Stimulated activated CD4-positive, alpha-beta T cell treated with anti-CD3 and anti-CD28 coated beads, Interleukin-4, amount 100 ng/mL, for 1 hour (primary cell): ENCODE measurements at places on chromosomes 1 and 21.

DNA sequence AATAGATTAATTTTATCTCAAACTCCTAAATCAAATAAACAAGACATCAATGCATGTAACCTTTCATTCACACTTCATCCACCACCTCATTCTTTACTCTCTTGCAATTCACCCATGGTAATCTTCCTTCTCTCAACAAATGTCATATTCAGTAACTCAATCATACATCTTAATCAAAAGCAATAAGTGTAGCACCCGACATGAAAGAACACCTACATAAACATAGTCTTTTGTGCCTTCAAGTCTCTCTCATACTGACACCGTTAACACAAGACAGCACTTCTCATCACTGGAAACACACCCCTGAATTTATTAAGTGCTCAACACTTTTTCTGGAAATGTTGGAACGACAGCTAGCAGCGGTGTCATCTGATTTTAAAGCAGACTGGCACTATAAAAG, 225.9 kb downstream of the TTLL7 start:
- DNase-seq = no peak

GRCh38 chr1:8404460-8405370, 86.8 kb downstream of the SLC45A1 start:
- DNase-seq = no peak

- DNase-seq = no peak
These were observed 59.7 kb downstream of the SLX9 start for GRCh38 chr21:44999428-44999971.

DNA sequence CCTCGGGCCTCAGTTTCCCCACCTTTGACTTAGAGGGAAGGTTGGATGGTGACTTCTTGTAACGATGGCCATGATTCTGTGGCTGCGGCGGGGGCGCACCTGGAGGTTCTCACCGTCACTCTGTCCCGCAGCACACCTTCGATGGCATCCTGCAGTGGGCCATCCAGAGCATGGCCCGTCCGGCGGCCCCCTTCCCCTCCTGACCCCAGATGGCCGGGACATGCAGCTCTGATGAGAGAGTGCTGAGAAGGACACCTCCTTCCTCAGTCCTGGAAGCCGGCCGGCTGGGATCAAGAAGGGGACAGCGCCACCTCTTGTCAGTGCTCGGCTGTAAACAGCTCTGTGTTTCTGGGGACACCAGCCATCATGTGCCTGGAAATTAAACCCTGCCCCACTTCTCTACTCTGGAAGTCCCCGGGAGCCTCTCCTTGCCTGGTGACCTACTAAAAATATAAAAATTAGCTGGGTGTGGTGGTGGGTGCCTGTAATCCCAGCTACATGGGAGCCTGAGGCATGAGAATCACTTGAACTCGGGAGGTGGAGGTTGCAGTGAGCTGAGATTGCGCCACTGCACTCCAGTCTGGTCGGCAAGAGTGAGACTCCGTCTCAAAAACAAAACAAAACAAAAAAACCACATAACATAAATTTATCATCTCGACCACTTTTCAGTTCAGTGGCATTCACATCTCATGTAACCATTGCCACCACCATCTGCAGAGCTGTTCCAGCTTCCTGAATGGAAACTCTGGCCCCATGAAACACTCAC, 2.1 kb upstream of the PFKL start:
- DNase-seq = peak; percentile 75

- DNase-seq = no peak
These were observed 8.1 kb downstream of the TDRD5 start for GRCh38 chr1:179599623-179600249.

- DNase-seq = no peak
These were observed 22.7 kb downstream of the NAV1 start for GRCh38 chr1:201561601-201562000.

DNA sequence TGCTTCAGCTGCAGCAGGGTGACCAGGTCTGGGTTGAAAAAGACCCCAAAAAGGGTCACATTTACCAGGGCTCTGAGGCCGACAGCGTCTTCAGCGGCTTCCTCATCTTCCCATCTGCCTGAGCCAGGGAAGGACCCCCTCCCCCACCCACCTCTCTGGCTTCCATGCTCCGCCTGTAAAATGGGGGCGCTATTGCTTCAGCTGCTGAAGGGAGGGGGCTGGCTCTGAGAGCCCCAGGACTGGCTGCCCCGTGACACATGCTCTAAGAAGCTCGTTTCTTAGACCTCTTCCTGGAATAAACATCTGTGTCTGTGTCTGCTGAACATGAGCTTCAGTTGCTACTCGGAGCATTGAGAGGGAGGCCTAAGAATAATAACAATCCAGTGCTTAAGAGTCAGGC, 2.9 kb downstream of the C1QA start:
- DNase-seq = no peak

- DNase-seq = peak; percentile 83
These were observed 13.2 kb upstream of the CELA3B start for GRCh38 chr1:21963477-21964217.

DNA sequence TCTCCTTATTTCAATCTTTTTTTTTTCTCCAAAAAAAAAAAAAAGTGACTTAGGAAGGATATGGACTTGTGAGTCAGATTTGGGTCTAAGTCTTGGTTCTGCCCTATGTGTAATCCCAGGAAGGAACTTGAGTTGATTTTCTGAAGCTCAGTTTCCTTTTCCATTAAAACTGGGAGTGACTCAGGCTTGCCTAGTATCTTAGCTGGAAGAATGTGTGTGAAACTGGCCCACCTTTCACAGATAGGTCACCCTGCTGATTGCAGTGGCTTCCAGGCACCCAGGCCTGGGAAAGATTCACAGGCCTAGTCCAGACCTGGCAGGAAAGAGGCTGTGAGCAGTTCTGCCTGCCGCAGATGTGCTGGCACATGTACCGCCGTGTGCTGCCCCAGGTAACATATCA, 218.3 kb upstream of the HOOK1 start:
- no peak for DNase-seq

DNA sequence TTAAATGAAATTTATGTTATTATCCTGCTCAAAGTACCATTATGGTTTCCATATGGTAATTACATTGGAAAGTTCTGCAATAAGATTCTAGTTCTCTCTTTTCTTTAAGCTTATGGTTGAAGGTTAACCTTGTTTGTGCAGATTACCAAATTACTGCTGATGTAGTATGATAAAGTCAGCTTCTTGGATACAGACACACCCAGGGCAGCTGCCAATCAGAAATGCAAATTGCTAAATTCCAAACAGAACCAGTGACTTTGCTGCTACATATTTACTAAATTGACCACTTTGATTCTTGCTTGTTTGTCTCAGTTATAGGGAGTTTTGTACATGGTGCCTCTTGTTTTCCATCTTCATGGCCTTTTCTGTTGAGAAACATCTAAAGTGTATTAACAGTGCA, 26.5 kb downstream of the GNAT2 start:
- DNase-seq = no peak

- no peak for DNase-seq
These were observed 9.3 kb upstream of the CNR2 start for GRCh38 chr1:23922321-23922943.

DNA sequence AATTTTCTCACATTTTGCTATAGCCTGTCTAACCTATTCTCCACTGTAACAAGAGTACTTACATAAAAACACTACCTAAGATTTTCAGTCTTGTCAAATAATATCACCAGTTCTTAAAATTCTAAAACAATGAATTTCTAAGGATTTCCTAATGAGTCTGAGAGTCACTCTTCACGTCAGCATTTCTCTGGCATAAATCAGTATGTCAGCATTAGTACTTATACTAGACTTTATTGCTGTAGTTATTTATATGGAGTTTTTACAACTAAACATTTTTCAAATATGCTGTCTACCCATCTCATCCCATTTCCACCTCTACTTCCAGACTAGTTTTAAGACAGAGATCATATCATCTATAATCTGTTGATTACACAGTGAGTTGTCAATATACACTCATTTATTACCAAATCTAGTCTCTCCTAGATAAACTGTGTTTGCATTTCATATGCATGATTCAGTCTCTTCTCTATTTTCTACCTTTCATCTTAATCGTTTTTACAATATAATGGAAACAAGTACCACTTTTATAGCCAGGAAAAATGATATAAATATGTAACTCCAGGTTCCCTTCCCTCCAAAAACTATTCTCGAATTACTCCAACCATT, 32.8 kb downstream of the LIN9 start:
- DNase-seq = no peak

DNA sequence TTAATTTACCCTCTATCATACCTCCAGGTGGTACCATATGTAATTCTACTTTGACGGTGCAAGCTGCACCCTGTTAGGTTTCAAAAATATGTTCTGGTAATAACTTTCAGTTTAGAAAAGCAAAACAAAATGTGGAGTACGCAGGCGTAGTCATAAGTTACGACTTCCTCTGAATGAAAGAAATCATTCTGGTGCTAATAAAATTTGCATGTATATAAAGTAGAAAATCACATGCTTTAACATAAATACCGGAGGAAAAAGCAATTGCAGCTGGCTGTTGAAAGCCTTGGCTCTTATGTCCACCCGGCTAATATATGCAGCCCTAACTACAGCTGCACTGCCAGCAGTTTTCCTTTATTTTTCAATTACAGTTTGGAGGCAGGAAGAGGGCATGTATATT, 65.2 kb upstream of the TMPRSS15 start:
- no peak for DNase-seq

DNA sequence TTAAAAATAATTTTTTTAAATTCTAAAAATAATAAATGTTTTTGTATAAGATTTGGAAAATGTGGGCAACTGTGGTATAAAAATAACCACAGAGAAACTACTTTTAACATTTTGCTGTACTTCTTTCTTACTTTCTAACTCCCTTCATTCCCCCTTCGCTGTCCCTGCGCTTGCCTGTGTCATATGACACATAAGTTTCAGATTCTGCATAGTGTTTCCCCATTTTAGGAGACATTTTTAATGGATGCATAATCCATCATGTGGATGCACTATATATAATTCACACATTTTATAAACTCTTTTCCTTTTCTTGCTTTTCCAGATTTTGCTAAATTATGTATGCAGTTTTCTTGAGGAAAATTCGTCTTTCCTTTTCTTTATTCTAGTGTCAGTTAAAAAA, 16.3 kb downstream of the ATG4C start:
- no peak for DNase-seq

DNA sequence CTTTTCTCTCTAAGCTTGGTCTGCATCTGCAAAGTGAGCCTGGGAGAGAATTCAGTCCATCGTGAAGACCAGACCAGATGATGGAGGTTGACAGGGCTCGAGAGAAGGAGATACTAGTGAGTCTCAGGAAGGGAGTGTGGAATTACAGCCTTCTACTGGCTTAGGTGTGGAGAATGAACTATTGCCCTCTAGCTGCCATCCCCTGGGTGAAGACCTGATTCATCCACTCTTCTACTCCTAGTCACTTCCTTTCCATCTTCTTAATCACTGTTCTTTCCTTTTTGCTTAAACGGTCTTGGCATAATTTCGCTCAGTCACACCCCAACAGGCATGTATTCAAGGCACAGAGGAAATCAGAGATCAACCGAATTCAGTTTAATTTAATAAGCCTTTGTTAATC, 34.0 kb upstream of the HSD17B7 start:
- no peak for DNase-seq

GRCh38 chr1:60280256-60280655, 206.7 kb upstream of the C1orf87 start:
- no peak for DNase-seq

- DNase-seq = no peak
These were observed 95.5 kb upstream of the B3GALT2 start for GRCh38 chr1:193281894-193282293.

GRCh38 chr1:212981571-212982328, 31.4 kb downstream of the VASH2 start:
- DNase-seq = no peak

- DNase-seq = no peak
These were observed 352.9 kb downstream of the LTN1 start for GRCh38 chr21:28639737-28640136.

GRCh38 chr1:3611170-3612019, at the start of gene MEGF6:
MEGF6 (minus strand) TSS chr1:3611508; CDS start chr1:3611268, 240 bp downstream.
- peak; percentile 70 for DNase-seq

- no peak for DNase-seq
These were observed 367.4 kb downstream of the DISC1 start for GRCh38 chr1:231993968-231994455.

DNA sequence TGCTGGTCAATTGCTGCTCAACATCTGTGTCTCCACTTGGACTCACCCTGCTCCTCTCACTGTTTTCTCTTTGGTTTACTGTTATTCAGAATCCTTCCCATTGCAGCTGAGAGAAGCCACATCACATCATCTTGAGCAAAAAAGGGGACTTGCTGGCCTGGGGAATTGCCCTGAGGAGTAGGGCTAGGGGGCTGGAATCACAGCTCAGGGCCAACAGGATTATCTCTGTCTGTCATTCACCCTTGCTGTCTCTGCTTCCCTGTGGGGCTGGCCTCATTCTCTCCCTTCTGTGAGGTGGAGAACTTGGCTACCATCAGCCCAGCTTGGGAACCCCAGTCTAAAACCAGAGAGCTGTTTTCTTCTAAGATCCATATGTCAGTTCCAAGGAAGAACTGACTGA, 140.7 kb upstream of the WNT4 start:
- DNase-seq = no peak

GRCh38 chr21:17002594-17003257, 510.1 kb upstream of the CXADR start:
- DNase-seq = no peak

DNA sequence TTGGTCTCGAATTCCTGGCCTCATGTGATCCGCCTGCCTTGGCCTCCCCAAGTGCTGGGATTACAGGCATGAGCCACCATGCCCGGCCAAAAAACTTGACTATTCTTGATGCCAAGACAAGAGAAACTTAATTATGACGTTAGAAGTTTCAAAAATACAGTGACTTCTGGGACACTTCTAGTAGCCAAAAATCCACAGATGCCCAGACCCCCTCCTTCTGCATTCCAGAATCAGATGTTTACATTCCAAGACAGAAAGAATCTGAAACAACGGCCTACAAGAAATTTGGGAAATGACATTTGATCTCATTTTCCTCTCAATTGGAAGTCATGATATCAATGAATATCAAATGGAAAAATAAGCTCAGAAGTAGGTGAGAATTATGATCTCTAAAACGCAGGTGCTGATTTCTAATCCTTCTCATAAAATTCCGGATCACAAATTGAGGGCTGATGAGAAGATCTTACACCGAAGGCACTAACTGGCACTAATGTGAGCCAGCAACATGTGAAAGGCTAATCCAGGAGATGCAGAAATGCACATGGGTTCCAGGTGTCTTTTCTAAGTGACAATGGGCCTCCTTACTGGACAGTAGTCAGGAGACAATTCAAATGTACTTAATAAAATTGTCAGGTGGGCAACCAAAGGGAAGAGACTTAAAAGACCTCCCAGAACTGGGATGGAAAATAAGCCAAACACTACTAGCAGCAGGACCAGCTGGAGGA, 5.5 kb downstream of the RAB29 start:
- DNase-seq = no peak

- peak; percentile 44 for DNase-seq
These were observed 9.0 kb downstream of the PRDX1 start for GRCh38 chr1:45512641-45513054.

- DNase-seq = no peak
These were observed 2.6 kb downstream of the MRPS6 start for GRCh38 chr21:34075760-34076660.
